NCI-H345 (cell line): ENCODE measurements at places on chromosomes 12 and 14.

- DNase-seq = no peak
Observed at GRCh38 chr12:54475537-54475936, 2.1 kb upstream of the GTSF1 start.

DNA sequence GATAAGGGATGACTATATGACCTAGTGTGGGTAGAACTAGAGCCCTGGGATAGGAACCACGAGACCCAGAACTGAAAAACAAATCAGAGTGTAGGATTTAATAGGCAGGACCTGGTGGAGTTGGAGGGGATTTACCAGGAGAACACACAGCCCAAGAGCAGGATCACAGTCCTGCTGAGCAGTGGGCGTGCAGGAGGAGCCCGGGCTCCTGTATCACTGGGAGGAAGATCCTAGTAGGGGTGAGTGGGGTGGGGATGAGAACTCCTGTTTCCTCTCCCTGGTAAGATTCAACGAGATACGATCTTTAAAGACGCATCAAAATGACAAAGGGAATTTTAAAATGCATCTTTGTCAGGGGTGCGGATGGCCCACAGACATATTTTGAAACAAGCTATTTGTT lies 220.1 kb downstream of the GALC start:
- DNase-seq = no peak

- no peak for DNase-seq
Observed at GRCh38 chr14:92888896-92889295, 34.1 kb upstream of the CHGA start.

- no peak for DNase-seq
Observed at GRCh38 chr12:19409376-19409775, 29.9 kb upstream of the AEBP2 start.

- DNase-seq = no peak
Observed at GRCh38 chr12:125453751-125454150, 388.5 kb downstream of the AACS start.

- DNase-seq = no peak
Observed at GRCh38 chr14:79564371-79564770, 646.9 kb downstream of the DIO2 start.
